ENCODE measurements at places on chromosomes 1 and 21.
A peak's percentile ranks its signal among the peaks of the same experiment; 100 is the strongest.

DNA sequence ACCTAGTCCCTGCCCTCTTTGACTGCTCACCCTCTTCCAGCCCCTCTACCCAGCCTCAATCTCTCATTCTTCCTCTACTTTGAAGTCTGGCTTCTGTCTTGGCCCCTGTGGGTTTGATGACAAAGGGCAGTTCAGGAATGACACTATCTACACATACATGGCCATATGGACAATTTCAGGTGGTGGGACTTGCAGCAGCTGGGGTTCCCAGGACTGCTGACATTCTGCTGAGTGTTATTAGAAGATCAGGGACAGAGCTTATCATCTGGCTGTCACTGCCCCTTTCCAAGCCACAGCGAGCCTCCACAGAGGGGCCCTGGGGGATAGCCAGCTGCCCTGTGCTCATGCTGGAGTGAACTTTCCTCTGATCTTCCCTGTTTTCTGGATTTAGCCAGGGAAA lies 97.4 kb upstream of the IPO9 start:
- DNase-seq = no peak

DNA sequence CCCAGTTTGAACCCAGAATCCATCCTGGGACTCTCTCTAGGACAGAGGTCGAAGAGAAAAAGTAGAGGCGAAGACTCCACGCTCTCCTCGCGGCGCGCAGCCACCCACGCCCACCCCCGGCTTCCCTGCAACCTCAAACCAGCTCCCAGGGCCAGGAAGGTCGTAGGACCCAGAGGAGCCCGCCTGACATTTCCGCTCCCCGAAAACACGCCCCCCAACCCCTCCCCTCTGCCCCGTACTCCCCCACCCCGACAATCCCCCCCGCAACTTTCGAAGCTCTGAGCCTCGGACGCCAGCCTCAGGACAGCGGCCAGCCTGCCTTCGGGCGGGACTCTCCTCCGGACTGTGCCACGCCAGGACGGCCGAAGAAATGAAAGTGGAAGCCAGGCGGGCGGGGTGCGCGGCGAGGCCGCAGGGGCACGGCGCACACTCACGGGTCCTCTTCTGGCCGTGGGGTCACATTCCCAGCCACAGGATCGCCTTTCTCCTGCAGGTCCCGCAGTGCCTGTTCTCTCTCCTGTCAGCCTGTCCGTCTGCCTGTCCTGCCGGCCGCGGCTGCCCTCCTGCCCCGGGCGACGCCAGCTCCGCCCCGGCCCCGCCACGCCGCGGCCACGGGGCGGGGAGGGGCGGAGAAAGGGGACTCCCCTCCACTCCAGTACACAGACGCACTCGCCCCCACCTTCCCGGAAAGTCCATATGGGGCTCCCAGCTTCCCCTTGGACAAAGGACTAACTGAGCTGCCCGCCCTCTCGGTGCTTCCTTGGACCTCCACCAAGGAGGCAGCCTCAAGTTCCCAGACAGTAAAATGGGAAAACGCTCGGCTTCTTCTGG lies at the start of gene MOB3C:
MOB3C (minus strand) TSS at position 535 of the 831 bp plus-strand sequence. CDS start 3,490 bp downstream, outside the sequence.
- peak; percentile 66 for DNase-seq

- DNase-seq = no peak
These were observed 4.0 kb upstream of the EXTL1 start for GRCh38 chr1:26017606-26018005.

- DNase-seq = no peak
These were observed 351.8 kb downstream of the NEGR1 start for GRCh38 chr1:71930511-71930910.

DNA sequence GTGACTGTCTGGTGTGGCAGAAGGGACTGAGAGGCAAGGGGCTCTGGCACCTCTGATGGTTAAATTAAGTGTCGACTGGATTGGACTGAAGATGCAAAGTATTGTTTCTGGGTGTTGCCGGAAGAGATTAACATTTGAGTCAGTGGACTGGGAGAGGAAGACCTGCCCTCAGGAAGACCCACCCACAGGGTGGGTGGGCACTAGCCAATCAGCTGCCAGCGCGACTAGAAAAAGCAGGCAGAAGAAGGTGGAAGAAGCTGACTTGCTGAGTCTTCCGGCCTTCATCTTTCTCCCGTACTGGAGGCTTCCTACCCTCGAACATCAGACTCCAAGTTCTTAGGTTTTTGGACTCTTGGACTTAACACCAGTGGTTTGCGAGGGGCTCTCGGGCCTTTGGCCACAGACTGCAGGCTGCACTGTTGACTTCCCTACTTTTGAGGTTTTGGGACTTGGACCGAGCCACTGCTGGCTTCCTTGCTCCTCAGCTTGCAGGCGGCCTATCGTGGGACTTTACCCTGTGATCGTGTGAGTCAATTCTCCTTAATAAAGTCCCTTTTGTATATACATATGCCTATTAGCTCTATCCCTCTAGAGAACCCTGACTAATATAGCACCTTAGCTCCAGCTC lies 79.6 kb downstream of the KAZN start:
- no peak for DNase-seq

DNA sequence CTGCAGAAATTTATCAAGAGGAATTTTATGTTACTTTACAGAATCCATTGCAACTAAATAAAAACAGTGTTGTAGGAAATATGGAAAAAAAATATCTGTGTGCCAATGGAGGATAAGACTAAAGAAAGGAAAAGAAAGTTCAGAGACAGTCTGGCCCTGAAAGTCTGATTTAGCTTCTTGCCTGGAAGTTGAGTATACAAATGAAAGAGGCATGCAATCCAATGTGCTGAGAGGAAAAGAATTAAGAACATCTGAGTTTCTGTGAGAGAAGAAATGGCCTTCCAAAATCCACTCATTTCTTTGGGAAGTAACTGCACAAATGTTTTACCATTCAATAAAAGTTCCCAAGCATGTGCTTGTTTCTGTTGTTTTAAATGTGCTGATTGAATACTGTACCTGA lies 65.1 kb downstream of the LHX9 start:
- no peak for DNase-seq

- DNase-seq = no peak
These were observed 1.7 kb downstream of the TIAM1 start for GRCh38 chr21:31342348-31342747.

GRCh38 chr1:32240140-32240951 lies 6.7 kb upstream of the FAM167B start:
- DNase-seq = peak; percentile 59

DNA sequence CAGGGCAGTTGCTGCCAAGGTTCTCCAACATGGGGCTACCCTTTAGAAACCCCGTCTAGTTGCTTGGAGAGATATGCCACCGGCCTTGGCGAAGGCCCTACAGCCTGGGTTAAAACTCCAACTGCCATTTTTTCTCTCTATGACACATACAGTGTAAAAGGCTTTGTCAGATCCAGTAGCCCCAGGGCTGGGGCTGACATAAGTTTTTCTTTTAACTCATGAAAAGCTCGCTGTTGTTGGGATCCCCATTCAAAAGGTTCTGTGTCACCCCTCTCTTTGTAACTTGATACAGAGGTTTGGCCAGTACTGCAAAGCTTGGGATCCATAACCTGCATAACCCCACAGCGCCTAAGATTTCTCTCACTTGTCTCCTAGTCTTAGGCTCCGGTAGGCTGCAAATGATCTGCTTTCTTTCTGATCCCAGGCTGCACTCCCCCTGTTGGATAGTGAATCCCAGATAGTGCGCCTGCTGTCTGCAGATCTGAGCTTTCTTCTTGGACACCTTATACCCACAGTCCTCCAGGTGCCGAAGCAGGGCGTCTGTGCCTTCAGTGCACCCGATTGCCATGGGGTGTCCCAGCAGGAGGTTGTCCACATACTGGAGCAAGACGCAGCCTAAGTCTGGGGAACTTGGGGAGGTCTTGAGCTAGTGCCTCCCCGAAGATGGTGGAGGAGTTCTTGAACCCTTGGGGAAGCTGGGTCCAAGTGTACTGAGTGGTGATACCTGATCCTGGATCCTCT lies 406.2 kb downstream of the TGFB2 start:
- DNase-seq = no peak

Measured in T-cell (primary cell).